ENCODE measurements at places on chromosomes 5 and 9.

GRCh38 chr5:39624268-39624886 is 199.6 kb upstream of the DAB2 start:
- peak; percentile 11 for DNase-seq

DNA sequence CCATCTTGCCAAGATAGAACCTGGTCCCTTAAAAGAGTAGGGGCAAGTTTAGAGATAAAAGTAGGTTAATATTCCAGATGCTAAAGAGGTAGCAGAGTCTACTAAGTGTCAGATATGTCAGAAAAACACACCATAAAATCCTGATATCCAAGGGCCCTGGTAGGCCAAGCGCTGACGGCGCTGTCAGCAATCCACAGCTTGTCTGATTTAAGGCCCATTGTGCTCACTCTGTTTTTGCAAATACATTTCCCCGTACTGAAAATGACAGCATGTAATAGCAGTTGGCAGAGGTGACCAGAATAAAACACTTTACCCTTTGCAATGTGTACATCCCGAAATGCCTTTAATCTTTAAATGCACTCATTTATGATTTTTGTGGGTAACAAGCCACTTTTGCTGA is 9.9 kb upstream of the NUDT12 start:
- DNase-seq = no peak

DNA sequence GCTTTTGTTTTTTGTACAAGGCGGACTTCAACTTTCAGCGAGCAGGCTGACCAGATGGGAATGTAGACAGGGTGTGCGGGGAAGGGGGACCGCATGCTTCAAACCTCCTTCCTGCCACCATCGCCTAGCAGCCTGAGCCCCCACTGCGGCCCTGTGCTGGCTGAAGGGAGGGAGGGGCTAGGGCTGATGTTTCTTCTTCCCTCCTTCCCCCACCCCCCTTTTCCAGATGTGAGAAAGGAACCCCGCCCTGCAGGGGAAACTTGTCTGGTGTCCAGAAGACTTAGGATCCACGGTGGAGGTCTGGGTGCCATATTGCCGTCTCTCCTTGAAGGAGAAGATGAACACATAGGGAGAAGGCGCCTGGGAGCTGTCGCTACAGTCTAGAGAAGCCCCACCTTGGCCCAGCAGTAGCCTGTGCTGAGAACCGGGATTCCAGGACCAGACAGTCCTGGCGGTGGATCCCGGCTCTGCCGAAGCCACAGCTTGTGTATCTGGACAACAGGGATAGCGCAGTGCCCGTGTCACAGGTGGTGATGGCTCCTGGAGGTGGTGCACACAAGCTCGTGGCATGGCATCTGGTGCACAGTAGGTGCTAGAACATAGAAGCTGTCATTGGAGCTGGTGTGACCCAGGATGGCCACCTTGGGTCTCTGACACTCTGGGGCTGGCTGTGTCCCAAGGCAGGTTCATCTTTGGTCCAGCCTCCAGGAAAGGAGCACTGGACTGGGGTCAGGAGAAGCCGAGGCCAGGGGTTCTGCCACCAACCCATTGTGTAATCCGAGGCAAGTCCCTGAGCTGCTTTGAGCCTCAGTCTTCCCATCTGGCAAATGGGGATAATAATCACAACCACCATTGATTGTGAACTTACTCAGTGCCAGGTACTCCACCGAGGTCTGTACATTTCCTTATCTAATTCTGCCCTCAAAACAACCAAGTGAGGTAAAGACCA is 205.6 kb downstream of the C9orf50 start:
- no peak for DNase-seq

- no peak for DNase-seq
These were observed 39.8 kb downstream of the MPDZ start for GRCh38 chr9:13239660-13240059.

GRCh38 chr9:91734371-91734981 is 215.6 kb downstream of the ROR2 start:
- DNase-seq = no peak
